ENCODE measurements at places on chromosomes 16 and 17. TPM values are rescaled to one million over a fixed set of nuclear protein-coding genes. Genes with fewer than 3 reads are reported as not detected.

The RRAD gene
- polyA plus RNA-seq, result 4.0 TPM

The OR3A3 gene
- polyA plus RNA-seq, result not detected

The HBM gene
- 2.6 TPM for polyA plus RNA-seq

The TRIM72 gene
- 57.4 TPM for polyA plus RNA-seq

The ARHGAP44 gene
- polyA plus RNA-seq, result 4.0 TPM

The NUDT21 gene
- 58.9 TPM for polyA plus RNA-seq

The DCUN1D3 gene
- polyA plus RNA-seq, result 6.0 TPM

The NXPH3 gene
- 1.5 TPM for polyA plus RNA-seq

The KCNG4 gene
- polyA plus RNA-seq, result 0.05 TPM

The ZNF469 gene
- 4.8 TPM for polyA plus RNA-seq

The NUTF2 gene
- polyA plus RNA-seq, result 120 TPM

The CDRT15L2 gene
- not detected for polyA plus RNA-seq

The SEZ6 gene
- 0.29 TPM for polyA plus RNA-seq

The TEX19 gene
- polyA plus RNA-seq, result 0.20 TPM

The LLGL1 gene
- 32.1 TPM for polyA plus RNA-seq

The NLRC5 gene
- 6.4 TPM for polyA plus RNA-seq

The FOXN1 gene
- 2.5 TPM for polyA plus RNA-seq

The KCNJ2 gene
- polyA plus RNA-seq, result 4.6 TPM

The CD300LG gene
- polyA plus RNA-seq, result 2.9 TPM

The GABARAP gene
- polyA plus RNA-seq, result 304 TPM

The WNT9B gene
- polyA plus RNA-seq, result not detected

The KCNJ12 gene
- 13.3 TPM for polyA plus RNA-seq

The TUBB3 gene
- polyA plus RNA-seq, result 10.6 TPM

The TBC1D3I gene
- polyA plus RNA-seq, result not detected

The C16orf74 gene
- 1.3 TPM for polyA plus RNA-seq

The CCL3 gene
- polyA plus RNA-seq, result 6.8 TPM

The LRRC75A gene
- polyA plus RNA-seq, result 8.0 TPM

The IL17C gene
- not detected for polyA plus RNA-seq

The ERCC4 gene
- polyA plus RNA-seq, result 8.4 TPM

The CPNE7 gene
- not detected for polyA plus RNA-seq

The EVPLL gene
- polyA plus RNA-seq, result not detected

The PRSS21 gene
- polyA plus RNA-seq, result not detected

The MIF4GD gene
- polyA plus RNA-seq, result 11.2 TPM
